ENCODE measurements at places on chromosomes 12 and 14.

DNA sequence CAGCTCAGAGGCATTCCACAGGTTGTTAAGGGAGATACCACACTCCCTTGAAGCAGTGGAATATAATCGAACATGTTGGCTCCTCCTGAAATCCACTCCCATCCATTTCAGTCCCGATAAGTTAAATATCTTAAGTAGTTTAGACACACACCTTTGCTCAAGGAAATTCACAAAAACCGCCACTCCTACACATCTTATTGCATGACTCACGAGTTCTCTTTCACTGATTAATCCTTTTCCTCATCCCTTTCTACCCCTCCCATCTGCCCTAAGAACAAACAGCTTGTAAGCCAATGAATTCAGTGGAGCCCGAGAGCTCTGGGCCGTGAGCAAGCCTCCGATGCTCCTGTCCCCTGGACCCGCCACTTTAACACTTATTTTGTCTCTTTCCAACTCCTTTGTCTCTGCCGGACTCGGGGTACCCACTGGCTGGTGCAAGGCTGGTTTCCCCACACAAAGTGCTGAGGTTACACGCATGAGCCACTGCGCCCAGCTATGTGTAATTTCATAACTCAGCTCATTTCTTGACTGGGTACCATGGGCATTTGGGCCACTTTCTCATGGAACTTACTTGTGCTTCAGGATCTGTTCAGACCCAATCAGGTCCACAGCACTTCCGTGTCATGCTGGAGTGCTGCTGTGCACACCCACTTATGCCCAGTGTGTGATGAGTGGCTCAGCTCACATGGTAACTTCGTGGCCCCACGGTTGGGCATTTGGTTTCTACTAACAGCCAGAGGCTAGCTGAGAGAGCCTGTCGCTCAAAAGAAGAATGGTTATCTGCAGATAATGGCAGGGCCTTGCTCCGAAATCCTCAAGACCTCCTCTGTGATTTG is 171.8 kb upstream of the ALG10B start:
- no peak for DNase-seq

DNA sequence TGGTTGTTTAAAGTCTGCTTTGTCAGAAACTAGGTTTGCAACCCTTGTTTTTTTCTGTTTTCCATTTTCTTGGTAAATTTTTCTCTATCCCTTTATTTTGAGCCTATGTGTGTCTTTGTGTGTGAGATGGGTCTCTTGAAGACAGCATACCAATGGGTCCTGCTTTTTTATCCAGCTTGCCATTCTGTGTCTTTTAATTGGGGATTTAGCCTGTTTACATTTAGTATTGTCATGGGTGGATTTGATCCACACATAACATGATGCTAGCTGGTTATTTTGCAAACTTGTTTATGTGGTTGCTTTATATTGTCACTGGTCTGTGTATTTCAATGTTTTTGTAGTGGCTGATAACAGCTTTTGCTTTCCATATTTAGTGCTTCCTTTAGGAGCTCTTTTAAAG is 17.2 kb upstream of the ART4 start:
- DNase-seq = no peak

DNA sequence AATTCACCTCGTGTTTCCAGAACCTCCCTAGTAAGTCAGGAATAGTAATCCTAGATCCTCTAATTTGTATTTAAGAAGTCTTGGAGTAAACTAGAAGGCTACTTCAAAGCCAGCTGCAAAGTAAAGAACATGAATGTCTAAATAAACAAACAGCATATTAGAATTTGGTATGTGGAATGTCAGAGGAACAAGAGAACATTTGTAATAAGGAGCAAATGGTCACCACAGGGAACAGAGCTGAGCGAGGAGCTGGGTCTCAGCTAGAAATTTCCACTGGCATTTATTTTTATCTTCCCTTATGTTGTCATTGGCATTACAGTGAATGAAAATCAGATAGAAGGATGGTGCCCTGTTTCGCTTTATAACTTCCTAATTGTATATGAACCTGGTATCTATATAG is 50.2 kb downstream of the FRMD6 start:
- DNase-seq = no peak

GRCh38 chr12:58342736-58343135 is 401.4 kb downstream of the ATP23 start:
- DNase-seq = no peak

- DNase-seq = no peak
Measured at GRCh38 chr14:31582286-31582691, 21.1 kb downstream of the NUBPL start.

- no peak for DNase-seq
Measured at GRCh38 chr12:133203344-133204263, 22.3 kb downstream of the ZNF268 start.

All from NCI-H2081 treated with DMSO at 0.1 percent for 48 hours (cell line).